Activated naive CD4-positive, alpha-beta T cell treated with Interleukin-2 at 50 U/mL for 16 hours (primary cell): ENCODE measurements at places on chromosomes 13 and 19.

DNA sequence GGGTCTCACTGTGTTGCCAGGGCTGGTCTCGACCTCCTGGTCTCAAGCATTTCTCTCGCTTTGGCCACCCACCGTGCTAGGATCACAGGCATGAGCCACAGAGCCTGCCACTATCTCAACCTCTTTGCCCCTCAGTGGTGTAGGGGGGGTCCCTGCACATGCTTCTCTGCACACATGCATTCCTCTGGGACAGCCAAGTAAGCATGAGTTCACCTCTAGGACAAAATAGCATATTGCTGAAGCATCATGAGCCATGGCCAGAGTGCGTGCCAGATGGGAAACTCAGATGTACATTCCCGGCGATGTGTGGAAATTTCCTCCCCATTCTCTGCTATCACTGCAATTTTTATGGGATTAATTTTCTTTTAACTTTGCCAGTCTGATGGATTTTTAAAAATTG is 23.1 kb downstream of the CHAF1A start:
- no peak for DNase-seq

GRCh38 chr13:38950987-38951386 is 39.6 kb downstream of the STOML3 start:
- no peak for DNase-seq

DNA sequence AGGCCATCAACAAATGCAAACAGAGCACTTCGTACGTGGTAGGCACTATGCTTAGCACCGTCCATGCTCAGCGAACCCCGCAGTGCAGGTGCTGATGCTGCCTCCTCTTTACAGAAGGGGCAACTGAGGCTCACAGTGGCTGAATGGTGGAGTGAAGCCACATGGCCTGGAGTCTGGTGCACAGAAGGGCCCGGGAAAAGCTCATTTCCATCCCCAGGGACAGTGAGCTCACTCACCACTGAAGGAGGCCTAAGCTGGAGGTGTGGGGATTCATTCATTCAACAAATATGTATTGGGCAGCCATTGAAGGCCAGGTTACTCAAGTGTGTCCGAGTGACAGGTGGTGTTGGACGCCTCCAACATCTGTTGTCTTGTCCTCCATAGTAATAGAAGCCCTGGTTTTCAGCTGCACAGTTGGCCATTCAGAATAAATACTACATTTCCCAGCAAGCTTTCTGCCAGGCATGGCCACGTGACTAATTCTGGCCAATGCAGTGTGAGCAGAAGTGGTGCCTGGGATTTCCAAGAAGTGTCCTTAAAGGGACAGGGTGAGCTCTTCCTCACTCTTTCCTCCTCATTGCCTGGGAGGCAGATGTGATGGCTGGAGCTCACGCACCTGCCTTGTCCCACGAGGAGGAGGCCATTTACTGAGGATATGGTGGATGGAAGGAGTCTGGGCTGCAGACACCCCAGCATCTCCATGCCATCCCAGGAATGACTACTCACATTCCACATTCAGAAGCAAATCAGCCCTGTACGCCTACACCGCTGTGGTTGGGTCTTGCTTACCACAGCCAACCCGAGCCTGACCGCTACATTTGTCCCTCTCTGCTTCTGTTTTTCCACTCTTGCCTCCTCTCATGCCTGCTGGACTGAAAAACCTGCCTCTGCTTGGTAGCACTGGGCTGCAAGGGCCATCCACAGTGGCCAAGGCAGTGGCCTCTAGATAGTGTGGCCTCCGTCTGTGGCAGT is 2.3 kb upstream of the ZNRF4 start:
- DNase-seq, result no peak

DNA sequence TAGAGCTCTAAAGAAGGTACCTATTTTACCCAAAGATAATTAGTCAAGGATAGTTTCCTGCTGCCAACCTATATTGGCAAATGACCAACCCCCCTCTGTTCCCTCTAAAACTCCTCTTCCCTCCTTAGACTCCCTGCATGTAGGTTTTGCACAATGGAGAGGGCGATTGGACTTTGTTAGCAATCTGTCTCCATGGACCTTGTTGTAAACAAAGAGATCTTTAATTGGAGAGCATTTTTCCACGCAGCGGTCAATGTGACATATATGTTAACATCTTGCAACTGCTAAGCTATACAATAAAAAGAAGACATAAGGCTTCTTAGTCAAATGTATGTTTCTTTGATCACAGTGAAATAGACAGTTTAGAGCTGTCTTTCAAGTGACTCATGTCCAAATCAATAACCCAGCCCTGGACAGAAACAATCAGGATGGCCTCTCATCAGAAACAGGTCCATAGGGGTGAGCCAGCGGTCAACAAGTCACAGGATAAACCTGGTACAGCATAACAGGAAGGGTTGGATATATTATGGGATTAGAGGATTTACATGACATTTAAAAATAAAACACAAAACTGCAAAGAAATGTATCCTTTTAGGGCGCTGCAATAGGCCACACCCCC is 69.7 kb upstream of the UBL3 start:
- no peak for DNase-seq

DNA sequence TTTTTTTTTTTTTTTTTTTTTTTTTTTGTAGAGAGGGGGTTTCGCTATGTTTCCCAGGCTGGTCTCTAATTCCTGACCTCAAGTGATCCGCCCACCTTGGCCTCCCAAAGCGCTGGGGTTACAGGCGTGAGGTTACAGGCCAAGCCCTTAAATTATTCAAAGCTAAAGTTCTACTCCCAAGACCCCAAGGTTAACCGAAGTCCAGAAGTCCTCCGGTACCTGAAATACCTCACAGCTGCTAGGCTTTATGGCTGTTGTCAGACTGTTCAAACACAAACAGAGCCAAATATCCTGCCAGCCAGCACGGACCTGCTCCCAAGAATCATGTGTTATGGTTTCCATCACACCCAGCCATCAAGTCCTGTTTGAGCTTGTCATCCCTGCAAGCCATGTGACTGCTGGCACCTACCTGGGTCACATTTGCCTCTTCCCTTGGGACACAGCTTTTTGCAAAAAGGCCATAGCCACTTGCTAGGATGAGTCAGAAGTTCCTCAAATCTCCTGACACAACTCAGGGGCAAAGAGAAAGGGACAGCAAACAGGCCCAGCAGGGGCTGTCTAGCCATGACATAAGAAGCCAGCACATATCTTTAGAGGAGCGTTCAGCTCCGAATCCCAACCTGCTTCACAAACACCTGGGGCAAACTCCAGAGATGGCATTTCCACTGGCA is 129.9 kb downstream of the FOXO1 start:
- no peak for DNase-seq

GRCh38 chr19:33301900-33302174 is 497 bp downstream of the CEBPA start:
- DNase-seq, result no peak

DNA sequence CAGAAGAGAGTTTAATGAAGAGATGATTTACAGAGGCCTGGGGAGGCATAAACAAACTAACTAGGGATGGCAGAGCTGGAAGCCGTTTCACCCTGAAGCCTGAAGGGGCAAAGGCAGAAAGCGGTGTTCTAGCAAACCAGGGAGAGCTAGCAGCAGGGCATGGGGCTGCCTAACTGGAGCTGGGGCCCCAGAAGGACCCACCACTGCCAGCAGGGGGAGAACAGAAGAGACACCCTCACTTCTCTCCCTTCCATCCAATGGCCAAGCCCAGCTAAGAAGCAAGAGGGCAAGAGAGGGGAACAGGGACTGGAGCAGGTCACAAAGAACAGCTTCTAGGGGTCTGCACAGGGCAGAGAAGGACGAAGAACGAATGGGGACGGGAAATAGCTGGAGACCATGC is 195.5 kb downstream of the KATNAL1 start:
- no peak for DNase-seq

DNA sequence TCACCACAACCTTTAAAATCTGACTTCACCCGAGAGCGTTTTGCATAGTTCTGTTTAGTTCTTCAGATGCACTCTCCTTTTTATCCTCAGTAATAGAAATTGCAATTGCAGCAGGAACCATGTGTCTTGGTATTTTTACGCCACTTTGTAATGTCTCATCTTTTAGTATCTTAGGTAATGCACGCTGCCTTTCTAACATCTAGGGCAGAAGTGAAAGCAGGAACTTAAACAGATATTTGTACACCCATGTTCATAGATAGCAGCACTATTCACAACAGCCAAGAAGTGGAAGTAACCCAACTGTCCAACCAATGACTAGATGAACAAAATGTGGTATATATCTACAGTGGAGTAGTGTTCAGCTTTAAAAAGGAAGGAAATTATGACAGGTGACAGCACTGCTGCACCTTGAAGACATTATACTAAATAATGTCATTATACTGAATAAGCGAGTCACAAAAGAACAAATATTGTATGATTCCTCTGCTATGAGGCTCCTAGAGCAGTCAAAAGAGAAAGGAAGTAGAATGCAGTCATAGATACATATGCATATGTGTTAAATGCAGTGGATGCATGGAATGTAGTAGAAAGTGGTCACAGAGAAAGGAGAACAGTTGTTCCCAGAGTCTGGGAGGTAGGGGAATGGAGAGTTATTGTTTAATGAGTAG is 105.9 kb upstream of the GJB6 start:
- no peak for DNase-seq

GRCh38 chr19:40387155-40387554 is 2.8 kb downstream of the HIPK4 start:
- no peak for DNase-seq

DNA sequence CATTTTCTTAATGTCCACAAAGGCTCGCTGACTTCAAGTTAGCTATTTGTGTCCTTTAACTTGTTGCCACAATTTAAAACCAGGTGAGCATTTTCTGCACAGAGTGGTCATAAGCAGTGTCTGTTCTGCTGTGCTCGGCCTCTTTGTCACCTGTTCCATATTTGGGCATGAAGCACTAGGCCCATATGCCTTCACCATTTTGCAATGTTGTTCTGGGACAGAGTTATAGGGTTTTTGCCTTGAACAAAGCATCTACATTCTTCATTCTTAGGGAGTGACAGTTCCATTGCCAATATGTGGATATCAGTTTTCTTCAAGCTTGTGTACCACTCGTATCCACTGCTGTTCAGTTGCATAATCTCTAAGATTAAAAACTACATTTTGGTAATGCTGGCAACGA is 56.1 kb downstream of the LRCH1 start:
- DNase-seq, result no peak

- DNase-seq, result no peak
These were observed 6.4 kb upstream of the LILRA1 start for GRCh38 chr19:54587026-54587425.

GRCh38 chr19:7953060-7953459 is 9.6 kb upstream of the TIMM44 start:
- DNase-seq, result no peak

GRCh38 chr13:79060216-79060615 is 345.8 kb downstream of the RBM26 start:
- DNase-seq, result no peak

DNA sequence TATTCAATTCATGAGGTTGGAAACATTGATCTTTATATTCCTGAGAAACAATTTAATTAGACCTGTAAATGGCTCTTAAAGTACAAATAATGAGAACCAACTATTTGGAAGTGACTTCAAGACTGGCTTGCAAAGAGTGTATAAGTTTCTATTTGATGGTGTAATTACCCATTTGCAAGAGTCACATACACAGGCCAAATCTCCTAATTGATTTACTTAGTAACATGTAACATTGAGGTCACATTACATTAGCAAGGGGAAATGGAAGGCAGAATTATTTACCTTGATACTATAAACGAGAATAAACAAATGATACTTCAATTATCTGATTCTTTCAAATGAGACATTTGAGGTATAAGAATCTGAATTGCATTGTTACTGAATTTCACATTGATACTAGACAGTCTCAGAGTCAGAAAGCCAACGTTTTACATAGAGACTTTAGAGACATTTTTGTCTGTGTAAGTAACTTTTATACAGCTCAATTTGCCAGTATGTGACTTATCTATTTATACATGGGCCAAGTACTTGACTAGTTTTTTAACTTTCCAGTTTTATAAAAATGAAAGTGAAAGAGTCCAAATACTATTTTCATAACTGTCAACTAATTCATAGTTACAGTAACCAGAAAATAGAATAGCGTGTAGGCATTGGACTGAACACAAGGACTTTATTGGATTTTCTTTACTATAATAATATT is 95.6 kb upstream of the RFC3 start:
- DNase-seq, result no peak

- DNase-seq, result no peak
These were observed 7.6 kb upstream of the GRIN3B start for GRCh38 chr19:992670-993055.

- no peak for DNase-seq
These were observed 1217.5 kb downstream of the DIAPH3 start for GRCh38 chr13:58946274-58946673.

- DNase-seq, result peak; percentile 66
These were observed 13.8 kb upstream of the EHD2 start for GRCh38 chr19:47699360-47699917.

DNA sequence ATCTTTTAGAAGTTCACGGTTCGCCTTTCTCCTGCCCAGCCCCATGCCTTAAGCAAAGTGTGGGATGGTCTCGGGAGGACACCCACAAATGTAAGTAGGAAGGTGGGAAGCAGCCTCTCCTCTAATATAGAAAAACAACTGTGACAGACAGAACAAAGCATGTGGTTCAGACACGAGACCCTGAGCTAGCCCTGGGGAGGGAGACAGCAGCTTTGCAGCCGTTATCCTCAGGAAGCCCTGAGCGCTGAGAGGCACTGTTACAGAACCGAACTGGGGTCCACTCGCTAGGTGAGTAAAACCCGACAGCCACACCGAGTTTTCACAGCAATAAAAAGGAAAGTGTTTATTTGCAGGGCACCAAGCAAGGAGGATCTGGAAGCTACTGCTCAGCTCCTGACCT is 210.6 kb downstream of the UQCRFS1 start:
- no peak for DNase-seq

- no peak for DNase-seq
These were observed 463.3 kb upstream of the KLF12 start for GRCh38 chr13:74597526-74597925.

DNA sequence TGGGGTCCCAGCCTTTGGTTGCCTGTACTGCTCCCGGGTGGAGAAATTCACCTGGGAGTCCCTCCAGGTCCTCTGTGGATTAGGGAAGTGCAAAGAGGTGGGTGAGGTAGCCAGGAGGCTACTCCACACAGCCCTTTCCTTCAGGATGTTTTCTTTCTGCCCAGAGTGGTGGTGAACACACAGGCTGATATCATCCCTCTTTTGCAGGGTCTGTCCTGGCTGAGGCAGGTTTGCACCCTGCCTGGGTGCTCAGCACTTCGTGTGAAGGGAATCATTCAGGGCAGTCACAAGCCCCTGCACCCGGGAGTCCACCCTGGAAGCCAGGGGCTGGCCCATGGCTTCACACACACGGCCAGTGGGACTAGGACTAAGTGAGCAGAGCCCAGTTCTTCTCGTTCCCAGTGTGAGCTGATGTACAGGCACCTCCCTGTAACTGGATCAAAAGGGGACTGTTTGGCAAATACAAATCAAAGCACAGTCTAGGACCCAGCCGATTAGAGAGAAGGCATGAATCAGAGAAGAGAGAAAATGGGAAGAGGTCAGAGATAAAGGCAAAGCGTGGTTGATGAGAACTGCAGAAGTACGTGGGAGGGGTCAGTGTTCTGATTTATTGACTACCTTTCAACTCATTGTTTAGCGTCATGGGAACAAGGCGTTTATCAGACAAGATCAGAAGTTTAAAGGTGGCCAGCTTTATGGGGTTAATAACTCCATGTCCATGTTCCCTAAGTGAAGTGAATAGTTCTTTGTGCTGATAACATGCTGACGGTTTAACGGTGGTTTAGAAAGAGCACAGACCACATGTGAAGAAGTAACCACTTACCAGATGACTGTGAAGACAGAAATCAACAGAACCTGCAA is 30.4 kb upstream of the SPATA13 start:
- no peak for DNase-seq
